Activated CD4-positive, alpha-beta T cell treated with anti-CD3 and anti-CD28 coated beads, Interleukin-2, amount 50 U/mL, for 1 hour (primary cell): ENCODE measurements at places on chromosomes 12 and 14.

GRCh38 chr14:29102996-29103395 lies 336.4 kb downstream of the FOXG1 start:
- DNase-seq = no peak

- DNase-seq = no peak
Observed at GRCh38 chr14:79325071-79325470, 886.2 kb downstream of the DIO2 start.

- no peak for DNase-seq
Observed at GRCh38 chr12:123293178-123293760, 21.6 kb upstream of the CDK2AP1 start.

DNA sequence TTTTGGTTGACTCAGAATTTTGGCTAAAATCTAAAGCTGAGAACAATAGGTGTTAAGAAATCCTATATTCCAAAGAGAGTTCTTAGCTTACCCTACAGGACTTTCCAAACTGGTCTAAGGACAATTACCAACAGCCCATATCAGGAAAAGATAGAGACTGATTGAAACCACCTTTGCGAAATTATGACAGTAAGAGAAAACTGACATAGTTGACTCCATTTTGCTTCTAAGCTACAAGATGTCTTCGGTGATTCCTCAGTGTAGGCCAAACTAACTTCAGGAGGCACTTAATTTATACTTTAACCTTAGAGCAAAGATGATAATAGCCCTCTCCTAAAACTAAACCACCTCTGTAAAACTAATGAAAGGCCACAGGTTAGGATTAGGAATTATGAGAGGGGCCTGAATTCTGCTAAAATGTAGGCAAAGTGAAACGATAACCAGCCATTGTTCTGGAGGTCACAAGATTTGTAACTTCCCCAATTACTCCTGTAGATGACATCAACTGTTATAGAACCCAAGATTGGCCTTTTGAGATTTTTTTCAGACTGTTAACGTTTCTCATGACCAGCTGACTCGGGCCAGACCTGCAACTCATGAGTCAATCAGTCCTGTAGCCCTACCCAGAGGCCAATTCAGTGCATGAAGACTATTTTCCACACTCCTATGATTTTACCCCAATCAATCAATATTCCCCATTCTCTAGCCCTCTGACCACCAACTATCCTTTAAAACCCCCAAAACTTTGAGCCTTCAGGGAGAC lies 43.0 kb downstream of the KLRG1 start:
- DNase-seq = no peak

DNA sequence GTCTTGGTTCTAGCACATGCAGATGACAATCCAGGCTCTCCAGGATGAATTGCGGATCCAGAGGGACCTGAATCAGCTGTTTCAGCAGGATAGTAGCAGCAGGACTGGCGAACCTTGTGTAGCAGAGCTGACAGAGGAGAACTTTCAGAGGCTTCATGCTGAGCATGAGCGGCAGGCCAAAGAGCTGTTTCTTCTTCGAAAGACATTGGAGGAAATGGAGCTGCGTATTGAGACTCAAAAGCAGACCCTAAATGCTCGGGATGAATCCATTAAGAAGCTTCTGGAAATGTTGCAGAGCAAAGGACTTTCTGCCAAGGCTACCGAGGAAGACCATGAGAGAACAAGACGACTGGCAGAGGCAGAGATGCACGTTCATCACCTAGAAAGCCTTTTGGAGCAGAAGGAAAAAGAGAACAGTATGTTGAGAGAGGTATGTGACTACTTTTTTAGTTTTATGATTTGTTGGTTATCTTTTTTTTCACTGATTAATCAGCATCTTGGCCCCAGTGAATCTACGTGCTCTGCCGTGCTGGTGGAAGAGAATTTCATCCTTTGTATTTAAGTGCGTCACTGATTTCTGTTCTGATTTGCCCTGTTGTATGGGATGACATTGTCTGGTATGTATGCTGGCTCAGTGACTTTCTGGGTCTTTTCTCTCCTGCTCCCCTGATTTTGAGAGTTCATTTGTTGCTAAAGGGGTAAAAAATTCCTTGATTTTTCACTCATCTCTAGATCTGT lies 92.3 kb downstream of the ERC1 start:
- no peak for DNase-seq

GRCh38 chr12:92973614-92974013 lies 44.5 kb upstream of the EEA1 start:
- no peak for DNase-seq

GRCh38 chr12:112321245-112321644 lies 61.0 kb downstream of the HECTD4 start:
- no peak for DNase-seq

DNA sequence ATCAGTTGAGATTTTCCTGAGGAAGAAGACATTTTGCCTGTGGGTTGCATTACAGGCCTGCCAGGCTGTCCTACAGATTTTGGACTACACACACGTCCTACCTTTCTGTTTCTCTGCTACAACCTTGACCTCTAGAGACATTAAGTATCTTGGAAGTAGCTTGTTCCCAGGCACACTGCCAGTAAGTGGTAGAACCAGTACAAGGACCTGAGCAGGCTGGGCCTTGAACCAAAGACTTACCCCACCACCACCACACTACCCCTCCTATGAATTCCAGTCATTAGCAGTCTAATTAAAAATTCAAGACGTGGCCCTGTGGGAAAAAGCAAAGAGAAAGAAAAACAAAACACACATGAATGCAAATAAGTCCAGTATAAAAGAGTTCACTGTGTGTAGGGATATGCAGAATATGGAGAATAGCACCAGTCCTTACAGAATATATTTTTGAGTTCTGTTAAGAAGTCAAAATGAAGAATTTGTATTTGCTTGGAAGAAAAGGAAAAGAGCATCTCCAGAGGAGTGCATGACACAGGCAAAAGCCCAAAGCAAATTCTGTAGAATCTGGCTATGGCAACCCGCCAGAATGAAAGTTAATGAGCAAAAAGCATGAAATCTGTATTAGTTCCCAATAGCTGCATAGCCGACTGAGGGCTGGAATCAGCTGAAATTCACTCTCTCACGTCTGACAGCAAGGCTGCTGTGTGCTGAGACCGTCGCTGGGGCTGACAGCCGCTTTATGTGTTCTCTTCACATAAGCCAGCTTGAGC lies 74.3 kb upstream of the ST8SIA1 start:
- no peak for DNase-seq

- DNase-seq = no peak
Observed at GRCh38 chr14:100825713-100826331, at the start of gene MEG3. MEG3 (plus strand) TSS chr14:100826118.

DNA sequence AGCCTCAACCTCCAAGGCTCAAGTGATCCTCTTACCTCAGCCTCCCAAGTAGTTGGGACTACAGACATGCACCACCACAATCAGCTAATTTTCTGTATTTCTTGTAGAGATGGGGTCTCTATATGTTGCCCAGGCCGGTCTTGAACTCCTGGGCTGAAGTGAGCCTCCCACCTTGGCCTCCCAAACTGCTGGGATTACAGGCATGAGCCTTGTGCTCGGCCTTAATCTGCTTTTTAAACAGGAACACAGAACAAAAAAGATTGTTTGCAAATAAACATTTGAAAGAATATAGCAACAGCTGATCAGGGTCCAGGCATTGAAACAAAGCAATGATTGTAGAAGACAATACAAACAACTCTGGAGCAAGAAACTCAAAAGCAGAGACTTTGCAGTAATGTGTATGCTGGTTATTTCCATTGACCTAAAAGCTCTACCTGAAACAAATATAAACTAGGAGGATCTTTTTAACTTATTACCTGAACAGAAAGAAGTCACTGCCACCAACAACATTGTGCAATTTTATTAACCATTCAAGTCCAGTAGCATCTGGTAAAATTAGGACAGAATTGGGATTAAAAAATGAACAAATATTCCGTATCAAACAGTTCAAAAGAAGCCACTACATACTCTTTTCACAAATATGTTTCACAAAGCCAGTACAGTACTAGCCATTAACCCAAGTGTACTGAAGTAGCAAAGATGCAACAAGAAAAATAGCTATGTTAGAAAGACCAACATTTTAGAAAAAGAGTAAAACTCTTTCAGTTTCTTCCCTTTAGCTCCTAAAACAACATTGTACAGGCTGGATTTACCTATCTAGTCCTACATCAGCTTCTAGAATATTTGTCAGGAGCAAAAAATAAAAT lies 14.2 kb downstream of the AMN1 start:
- no peak for DNase-seq

DNA sequence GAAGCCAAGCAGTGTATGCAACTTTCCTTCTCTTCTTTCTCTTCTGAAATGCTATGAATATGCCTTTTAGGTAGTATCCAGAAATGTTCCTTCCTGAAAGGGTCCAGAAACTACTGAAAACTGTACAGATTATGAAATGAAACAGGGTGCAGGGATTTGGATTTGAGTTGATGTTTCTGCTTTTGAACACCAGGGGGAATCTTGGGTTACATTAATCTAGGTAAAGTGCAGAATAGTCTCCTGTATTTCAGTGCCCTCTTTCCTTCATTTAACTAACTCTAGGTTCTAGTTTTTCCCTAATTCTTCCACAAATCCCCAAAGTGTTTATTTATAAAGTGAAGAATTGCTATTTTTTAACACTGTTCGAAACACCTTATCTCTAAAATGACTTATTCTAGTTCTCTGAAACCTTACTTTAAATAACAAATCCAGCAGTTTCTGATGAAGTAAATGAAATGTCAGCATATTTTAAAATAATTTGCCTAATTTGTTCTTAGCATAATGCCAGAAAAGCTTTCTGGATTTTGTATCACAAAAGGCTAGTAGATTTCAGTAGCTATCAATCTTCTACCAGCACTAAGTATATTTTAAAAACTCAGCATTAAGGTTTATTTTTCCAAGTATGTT lies 111.9 kb downstream of the LRRK2 start:
- no peak for DNase-seq

DNA sequence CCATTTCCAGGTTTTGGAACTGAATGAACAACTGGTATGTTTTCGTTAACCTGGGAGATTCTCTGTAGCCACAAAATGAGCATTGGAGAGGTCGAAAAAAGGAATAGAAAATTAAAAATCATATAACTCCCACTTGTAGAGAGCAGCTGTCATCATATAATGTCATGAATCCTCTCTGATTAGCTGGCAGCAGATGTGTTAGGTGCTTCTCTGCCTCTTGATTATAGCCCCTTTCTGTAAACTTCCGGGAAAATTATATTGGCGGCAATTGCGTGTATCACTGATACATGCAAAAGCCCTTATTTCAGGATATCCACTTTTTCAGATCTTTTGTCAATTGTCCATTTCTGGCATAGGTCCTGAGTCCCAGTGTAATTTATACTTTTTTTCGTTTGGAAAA lies 31.7 kb downstream of the FGD4 start:
- DNase-seq = no peak

DNA sequence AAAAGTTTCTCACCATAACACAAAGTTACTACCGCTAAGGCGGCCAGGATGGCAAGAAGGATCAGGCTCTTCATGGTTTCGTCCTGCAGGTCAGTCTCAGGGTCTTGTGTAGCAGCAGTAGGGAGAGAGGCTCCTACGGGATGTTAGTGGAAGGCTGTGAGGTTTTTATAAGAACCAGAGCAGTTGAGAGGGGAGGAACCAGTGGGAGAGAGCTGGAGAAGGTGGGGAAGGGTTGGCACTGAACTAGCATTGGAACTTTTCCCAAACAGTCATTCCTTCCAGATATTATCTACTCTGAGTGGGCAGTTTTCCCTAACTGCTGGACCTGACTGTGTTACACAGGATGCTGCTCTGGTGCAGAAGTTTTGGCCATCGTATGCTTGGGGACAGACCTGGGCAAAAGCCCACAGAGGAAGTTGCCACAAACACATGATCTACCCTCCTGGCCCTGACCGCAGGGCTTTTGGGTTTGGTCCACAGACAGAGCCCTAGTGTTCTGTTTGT lies at the start of gene MGP:
TSS of gene MGP (minus strand) at position 137 of the 504 bp plus-strand sequence. CDS start at position 74, 63 bp downstream.
- no peak for DNase-seq

DNA sequence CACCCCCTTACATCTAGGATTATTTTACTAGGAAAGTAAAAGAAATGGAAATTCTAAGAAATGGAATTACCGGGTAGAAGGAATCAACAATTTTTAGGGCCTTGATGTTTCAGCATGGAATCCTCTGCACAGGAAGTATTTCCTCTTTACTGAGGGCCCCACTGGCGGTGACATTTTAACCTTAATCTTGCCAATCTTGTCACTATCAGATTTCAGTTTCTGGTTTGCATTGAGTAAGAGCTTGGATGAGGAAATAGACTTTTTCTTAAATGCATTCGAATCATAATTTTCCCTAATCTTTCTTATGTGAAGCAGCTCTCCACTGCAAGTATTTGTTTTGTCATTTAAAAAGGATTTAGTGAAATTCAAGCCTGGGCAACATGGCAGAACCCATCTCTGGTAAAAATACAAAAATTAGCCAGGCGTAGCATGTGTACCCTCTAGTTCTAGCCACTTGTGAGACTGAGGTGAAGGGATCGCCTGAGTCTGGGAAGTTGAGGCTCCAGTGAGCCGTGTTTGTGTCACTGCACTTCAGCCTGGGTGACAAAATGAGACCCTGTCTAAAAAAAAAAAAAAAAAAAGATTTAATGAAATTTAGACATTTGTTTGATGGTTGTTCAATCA lies 40.7 kb downstream of the TPCN1 start:
- DNase-seq = no peak

DNA sequence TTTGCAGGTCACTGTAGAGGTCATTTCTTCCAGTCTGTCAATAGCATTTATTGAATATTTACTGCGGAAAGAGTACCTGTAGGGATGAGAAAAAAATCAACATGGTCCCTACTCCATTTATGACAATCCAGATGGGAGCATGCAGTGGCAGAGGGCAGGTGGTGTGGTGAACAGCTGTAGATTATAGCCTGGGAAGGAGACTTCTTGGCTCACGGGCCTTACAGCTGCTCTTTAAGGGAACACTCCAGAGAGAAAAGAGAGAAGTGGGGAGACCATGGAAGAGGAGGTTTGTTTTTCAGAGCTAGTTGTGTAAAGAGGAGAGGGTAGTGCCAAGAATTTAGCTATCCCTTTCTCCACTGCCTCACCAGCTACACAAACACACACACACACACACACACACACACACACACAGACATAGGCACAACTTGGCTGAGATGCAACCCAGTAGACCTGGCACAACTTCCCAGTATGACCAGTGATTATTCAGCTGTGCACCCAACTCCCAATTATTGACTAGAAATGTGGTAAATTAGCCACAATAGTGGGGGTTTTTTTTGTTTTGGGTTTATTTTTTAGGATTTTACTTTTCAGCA lies 41.0 kb downstream of the GPHB5 start:
- no peak for DNase-seq

GRCh38 chr14:82403987-82404386 lies 870.3 kb upstream of the SEL1L start:
- no peak for DNase-seq

DNA sequence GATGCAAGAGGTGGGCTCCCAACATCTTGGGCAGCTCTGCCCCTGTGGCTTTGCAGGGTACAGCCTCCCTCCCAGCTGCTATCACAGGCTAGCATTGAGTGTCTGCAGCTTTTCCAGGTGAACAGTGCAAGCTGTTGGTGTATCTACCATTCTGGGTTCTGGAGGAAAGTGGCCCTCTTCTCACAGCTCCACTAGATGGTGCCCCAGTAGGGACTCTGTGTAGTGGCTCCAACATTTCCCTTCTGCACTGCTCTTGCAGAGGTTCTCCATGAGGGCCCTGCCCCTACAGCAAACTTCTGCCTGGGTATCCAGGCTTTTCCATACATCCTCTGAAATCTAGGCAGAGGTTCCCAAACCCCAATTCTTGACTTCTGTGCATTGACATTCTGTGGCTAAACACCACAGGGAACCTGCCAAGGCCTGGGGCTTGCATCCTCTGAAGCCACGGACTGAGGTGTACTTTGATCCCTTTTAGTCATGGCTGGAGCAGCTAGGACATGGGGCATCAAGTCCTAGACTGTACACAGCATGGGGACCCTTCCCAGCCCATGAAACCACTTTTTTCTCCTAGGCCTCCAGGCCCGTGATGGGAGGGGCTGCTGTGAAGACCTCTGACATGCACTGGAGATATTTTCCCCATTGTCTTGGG lies 24.0 kb upstream of the SLC38A1 start:
- DNase-seq = no peak
